HS-27A (cell line): ENCODE measurements at places on chromosomes 16 and 17.

- DNase-seq, result no peak
Observed at GRCh38 chr16:64358291-64358690, 763.6 kb downstream of the CDH11 start.

GRCh38 chr16:51155820-51156806, 5.0 kb upstream of the SALL1 start:
- no peak for DNase-seq

- DNase-seq, result no peak
Observed at GRCh38 chr16:79909571-79909970, 309.0 kb upstream of the MAF start.

- no peak for DNase-seq
Observed at GRCh38 chr17:82957469-82957795, 117.6 kb upstream of the ZNF750 start.

DNA sequence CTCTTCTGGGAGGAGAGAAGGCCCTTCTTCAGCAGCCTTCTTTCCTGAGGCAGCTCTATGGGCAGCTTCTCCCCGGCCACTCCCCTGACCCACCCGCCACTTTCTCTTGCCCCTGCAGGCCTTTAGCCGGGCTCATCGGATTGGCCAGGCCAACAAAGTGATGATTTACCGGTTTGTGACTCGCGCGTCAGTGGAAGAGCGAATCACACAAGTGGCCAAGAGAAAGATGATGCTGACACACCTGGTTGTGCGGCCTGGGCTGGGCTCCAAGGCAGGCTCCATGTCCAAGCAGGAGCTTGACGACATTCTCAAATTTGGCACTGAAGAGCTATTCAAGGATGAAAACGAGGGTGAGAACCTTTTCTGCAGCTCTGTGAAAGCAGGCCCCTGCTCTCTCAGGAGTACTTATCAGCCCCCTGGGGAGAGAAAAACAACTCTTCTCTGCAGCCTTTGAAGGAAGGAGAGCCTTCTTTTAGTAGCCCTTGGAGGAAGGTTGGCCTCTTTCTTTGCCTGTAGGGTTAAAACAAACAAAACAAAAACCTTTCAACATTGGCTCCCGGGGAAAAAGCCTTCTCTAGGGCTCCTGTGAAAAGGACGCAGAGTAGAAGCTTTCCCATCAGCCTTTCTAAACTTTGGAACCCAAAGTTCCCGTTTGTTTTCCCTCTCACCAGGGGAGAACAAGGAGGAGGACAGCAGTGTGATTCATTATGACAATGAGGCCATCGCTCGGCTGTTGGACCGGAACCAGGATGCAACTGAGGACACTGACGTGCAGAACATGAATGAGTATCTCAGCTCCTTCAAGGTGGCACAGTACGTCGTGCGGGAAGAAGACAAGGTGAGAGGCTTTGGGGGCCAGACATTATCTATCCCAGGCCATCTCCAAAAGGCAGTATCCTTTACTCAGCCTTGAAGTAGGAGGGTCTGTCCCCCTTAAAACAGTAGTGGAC, 12.7 kb downstream of the RNF227 start:
- DNase-seq, result no peak

- no peak for DNase-seq
Observed at GRCh38 chr16:31703526-31704128, 170.0 kb upstream of the ZNF267 start.

- DNase-seq, result no peak
Observed at GRCh38 chr17:45029758-45030423, 21.5 kb downstream of the DCAKD start.

DNA sequence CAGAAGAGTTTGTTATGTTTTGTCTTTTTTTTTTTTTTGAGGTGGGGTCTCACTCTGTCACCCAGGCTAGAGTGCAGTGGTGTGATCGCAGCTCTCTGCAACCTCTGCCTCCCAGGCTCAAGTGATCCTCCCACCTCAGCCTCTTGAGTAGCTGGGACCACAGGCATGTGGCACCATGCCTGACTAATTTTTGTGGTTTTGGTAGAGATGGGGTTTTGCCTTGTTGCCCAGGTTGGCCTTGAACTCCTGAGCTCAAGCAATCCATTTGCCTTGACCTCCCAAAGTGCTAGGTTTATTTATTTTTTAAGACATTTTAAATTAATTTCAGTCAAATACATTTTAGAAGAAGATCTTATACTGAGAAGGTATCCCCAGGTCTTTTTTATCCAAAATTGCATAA, 366.7 kb downstream of the KCNJ2 start:
- DNase-seq, result no peak

- no peak for DNase-seq
Observed at GRCh38 chr17:9571201-9571600, 4.4 kb downstream of the STX8 start.

GRCh38 chr16:69579783-69580481, 14.2 kb downstream of the NFAT5 start:
- DNase-seq, result no peak

- no peak for DNase-seq
Observed at GRCh38 chr17:30000755-30001257, 59.4 kb downstream of the EFCAB5 start.

DNA sequence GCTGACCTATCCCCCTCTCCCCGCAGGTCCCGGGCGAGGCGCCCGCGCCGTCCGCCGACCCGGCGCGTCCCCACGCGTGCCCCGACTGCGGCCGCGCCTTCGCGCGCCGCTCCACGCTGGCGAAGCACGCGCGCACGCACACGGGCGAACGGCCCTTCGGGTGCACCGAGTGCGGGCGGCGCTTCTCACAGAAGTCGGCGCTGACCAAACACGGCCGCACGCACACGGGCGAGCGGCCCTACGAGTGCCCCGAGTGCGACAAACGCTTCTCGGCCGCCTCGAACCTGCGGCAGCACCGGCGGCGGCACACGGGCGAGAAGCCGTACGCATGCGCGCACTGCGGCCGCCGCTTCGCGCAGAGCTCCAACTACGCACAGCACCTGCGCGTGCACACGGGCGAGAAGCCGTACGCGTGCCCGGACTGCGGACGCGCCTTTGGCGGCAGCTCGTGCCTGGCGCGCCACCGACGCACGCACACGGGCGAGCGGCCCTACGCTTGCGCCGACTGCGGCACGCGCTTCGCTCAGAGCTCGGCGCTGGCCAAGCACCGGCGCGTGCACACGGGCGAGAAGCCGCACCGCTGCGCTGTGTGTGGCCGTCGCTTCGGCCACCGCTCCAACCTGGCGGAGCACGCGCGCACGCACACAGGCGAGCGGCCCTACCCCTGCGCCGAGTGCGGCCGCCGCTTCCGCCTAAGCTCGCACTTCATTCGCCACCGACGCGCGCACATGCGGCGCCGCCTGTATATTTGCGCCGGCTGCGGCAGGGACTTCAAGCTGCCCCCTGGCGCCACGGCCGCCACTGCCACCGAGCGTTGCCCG, 10.3 kb downstream of the ZNF771 start:
- no peak for DNase-seq

GRCh38 chr16:8943966-8944759, 19.5 kb downstream of the USP7 start:
- no peak for DNase-seq

GRCh38 chr17:65197201-65197600, 60.0 kb downstream of the RGS9 start:
- DNase-seq, result no peak

DNA sequence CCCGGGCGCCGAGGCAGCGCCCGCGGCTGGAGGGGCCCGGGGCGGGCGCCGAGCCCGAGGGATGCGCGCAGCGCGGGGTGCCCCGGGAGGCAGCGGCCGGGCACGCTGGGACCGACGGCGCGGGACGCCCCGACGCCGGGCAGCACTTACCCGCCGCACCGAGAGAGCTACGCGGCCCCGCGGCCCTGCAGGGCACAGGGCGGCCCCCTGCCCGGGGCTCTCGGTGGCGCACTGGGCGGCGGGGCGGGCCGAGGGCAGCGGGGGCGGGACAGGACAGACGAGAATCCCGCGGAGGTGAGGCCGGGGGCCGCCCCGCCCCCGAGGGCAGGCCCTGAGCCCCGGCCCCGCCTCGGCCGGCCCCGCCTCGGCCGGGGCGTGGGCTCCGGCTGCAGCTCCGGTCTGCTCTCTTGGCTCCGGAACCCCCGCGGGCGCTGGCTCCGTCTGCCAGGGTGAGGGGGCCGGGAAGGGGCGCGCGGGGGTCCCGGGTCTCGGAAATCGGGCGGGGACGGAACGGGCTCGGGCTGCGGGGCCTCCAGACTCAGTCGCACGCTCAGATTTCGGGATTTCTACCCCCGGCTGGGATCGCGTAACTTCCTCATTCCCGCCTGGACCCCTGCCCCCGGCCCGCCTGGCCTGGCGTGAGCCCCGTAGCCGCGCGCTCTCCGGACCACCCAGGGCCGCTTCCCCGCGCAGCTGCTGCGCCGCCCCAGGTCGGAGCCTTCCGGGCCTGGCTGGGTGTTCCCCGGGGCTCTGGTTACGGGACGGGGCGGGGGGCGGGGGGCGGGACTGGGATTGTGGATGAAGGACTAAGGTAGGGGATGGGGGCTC, at the start of gene PLD2:
PLD2 (plus strand) TSS at position 376 of the 828 bp plus-strand sequence. CDS start 621 bp downstream, outside the sequence.
- no peak for DNase-seq

DNA sequence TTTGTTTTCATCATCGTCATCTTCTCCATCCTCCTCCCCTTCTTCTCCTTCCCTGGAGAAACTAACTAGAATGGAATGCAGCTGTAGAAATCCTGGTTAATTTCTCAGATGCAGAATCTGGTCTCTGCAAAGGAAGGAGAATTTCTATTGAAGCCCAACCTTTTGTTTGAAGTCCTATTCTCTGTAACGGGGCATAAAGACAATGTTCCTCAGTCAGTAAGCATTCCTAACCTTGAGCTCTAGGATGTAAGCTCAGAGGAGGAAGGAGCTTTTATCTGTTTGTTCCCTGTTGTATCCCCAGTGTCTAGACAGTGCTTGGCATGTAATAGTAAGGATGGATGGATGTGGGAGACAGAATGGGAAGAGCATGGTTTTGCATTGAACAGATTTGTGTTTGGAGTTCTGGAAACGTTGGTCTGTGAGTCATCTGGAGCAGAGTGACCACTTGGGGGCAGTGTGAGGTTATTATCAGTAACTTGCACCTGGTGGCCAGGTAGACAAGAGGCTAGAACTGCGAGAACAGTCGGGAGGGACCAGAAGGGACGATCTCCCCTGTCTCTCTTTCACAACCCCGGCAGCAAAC, 363.7 kb downstream of the SNX29 start:
- peak; percentile 34 for DNase-seq

GRCh38 chr17:76267051-76267576, 2.0 kb downstream of the UBALD2 start:
- no peak for DNase-seq

DNA sequence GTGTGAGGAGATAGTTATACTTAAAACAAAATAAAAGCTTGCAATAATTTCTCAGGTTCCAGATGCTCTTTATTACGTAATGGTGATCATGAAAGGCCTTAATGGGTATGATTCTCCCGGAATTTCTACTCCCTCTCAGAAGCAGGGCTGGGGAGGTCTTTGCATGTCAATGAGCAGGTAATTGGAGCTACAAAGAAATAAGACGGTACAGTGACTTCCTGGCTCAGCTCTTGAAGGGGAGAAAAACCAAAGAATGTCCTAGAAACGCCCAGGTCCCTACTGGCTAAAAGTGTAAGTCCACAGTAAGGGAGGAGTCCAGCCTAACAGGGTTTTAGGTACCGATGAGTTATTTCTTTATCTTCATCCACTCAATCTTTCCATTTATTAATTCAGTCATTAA, 390.9 kb downstream of the TMEM114 start:
- no peak for DNase-seq

DNA sequence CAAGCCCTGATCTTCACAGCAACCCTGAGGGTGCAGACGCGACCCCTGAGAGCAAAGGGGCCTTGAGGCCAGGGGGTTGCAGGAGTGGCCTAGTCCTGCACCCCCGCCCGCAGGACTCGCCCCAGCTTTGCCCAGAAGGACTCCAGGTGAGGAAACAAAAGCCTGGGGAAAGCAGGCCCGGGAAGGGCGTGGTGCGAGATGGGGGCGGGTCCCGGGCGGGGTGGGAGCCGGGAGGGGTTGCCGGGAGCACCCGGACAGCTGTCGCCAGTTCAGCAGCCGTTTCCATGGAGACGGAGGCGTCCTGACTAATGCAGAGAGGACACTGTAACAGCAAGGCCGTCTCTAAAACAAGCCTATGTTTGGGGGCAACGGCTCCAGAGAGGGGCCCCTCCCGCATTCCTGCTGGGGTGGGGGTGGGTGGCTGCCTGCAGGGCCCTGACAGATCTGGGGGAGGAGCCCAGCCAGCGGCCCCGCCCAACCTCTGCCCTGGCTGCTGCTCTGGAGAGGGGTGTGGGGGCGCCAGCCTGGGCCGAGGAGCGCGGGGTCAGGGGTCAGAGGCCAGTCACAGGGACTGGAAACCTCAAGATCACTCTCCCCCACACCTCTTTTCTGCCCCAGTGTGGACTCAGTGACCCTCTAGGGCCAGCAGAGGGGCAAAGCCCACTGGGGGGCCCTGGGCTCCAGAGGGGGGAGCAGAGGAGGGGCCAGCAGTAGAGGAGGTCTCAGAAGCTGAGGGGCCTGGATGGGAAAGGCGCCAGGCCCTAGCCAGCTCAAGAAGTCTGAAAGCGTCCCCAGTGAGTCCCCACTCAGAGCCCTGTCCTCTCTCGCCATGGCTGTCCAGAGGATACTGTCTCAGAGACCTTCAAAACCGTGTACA, 3.1 kb upstream of the TPPP3 start:
- DNase-seq, result no peak

GRCh38 chr17:80349151-80349651, 65.8 kb upstream of the ENDOV start:
- no peak for DNase-seq

DNA sequence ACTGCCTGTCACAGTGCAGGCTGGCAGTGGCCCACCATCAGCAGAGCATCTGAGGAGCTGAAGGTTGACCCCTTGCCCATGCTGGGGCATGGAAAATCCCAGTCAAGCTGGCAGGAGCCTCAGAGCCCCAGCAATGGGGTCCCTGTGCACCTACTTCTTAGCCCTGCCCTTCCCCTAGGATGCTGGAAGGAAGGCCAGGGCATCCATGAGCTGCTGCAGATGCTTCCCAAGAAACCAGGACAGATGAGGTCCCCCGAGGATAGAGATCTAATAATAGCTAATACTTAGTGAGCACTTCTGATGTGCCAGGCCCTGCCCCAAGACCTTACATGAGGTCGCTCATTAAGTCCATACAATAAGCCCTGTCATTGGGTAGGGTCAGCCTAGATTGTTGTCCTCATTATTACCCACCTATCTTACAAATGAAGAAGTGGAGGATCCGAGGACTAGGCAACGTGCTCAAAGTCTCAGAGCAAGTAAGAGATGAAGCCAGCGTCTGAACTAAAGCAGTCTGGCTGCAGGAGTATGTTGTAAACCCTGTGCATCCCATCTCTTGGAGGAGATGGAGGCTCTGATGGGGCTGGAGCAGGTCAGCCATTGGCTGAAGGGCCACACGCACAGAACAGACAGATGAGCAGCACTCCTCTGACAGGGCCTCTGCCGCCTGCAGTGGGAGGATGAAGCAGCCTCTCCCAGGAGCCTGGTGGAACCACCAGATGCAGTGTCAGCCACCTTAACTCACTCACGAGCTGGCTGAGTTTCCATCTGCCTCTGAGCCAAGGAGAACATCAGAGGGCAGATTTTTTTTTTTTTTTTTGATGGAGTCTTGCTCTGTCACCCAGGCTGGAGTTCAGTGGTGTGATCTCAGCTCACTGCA, 175.4 kb downstream of the WSCD1 start:
- DNase-seq, result no peak

DNA sequence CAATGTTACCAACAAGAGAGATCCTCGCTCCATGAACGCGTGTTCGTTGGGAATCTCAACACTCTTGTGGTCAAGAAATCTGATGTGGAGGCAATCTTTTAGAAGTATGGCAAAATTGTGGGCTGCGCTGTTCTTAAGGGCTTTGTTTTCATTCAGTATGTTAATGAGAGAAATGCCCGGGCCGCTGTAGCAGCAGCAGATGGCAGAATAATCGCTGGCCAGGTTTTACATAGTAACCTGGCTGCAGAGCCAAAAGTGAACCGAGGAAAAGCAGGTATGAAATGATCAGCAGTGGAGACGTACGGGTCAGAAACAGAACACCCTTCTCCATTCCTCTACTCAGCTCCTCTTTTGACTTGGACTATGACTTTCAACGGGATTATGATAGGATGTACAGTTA, 13.3 kb downstream of the SOCS1 start:
- DNase-seq, result no peak
